Left colon (tissue), 2 donors: ENCODE measurements at places on chromosomes 3 and 15. TPM values are rescaled to one million over a fixed set of nuclear protein-coding genes. Genes with fewer than 3 reads are reported as not detected.

FETUB gene
- total RNA-seq, result not detected

ZNF148 gene
- 44.3 TPM for total RNA-seq

GRCh38 chr3:94301366-94301765 is 238.5 kb downstream of the NSUN3 start:
- DNase-seq, result no peak

GRCh38 chr3:104992676-104993075 is 374.0 kb upstream of the ALCAM start:
- no peak for DNase-seq

DNA sequence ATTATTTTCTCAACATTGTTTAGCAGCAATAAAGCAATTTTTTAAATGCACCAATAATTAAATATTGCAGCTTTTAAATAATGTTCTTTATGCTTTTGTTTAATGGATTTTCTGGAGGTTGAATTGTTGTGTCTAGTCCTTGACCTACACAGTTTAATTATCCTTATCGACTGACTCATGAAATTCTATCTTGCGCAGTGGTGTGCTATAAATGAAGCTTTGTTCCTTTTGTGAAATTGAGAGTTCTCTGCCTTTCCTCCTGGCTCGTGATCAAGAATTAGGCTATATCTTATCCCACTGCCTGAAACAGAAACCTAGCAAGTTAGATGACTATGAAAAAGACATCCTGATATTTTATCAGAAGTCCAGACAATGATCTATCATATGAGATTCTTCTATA is 37.0 kb upstream of the PIK3R4 start:
- no peak for DNase-seq
